ENCODE measurements at places on chromosomes 13 and 19.

GRCh38 chr13:24097064-24097463 lies 63.5 kb upstream of the SPATA13 start:
- peak; percentile 47 for DNase-seq

DNA sequence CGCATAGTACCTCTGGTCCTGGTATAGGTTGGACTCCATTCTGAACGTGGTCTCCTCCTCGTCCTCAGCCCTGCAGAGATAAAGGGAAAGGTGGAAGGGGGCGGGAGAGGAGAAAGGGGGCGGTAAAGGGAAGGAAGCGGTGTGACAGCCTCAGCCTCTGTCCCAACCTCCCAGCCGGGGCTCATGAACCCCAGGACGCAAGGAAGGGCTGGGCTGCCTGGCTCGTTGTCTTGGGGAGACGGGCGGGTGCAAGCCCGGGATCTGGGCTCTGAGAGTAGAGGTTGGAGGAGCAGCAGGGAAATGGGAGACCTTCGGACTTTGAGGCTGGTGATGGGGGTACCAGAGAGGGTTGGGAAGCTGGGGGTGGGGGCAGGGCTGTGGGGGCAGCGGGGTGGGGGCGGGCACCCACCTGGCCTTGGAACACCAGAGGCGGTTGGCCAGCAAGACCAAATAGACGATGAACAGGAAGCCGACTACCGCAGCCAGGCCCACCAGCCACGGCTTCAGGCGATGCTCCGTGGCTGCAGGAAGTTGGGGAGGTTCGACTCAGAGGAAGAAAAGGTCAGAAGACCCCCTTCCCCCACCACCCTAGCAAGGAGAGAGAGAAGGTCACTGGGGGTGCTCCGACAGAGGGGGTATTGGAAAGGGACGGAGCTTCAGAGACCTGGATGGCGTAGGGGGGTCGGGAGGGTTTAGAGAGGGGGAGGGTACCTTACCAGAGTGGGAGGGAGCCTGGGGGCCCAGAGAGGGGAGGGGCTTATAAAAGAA lies 1.7 kb downstream of the SMIM24 start:
- DNase-seq: no peak

DNA sequence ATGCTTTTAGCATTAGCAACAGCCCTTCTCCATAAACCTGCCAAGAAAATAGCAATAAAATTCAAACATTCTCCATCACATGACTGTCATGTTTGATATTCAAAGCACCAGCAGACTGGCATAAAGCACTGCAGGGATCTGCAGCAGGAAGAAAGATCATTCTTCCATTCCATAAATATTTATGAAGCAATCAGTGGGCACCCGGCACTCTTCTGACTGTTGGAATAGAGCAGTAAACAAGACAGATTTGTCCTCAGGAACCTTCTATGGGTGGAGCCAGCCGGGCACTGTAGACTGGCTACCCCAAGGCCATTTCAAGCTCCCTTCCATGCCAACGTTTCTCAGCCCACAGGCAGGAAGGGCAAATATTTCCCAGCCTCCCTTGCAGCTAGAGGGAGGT lies 25.5 kb downstream of the PLA2G4C start:
- DNase-seq: no peak

GRCh38 chr19:49713236-49713845 lies 22.4 kb downstream of the CPT1C start:
- no peak for DNase-seq

GRCh38 chr19:15926484-15926883 lies 7.8 kb downstream of the CYP4F11 start:
- DNase-seq: no peak

DNA sequence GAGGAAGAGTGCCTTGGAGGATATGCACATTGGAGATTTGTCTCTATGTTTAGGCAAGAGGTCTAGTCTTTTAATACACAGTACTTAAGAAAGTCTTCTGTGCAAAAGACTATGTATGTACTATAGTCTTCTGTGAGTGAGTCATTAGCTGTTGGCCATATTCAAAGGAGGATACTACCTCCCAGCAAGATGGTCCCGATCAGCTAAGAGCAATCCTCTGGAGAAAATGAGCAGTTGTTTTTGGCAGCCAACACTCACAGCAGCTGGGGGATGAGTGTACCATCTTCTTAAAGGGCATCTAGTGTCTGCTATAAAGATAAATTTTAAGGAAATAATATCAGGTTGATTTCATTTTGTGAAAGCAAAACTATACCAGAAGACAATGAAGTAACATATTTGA lies 487.8 kb downstream of the KCTD12 start:
- peak; percentile 3 for DNase-seq

- no peak for DNase-seq
Observed at GRCh38 chr19:46962030-46962570, 57.5 kb upstream of the NPAS1 start.
